AG10803 (cell line): ENCODE measurements at places on chromosomes 2 and 18.

GRCh38 chr2:64727013-64727767, 73.5 kb upstream of the SERTAD2 start:
- DNase-seq: no peak

DNA sequence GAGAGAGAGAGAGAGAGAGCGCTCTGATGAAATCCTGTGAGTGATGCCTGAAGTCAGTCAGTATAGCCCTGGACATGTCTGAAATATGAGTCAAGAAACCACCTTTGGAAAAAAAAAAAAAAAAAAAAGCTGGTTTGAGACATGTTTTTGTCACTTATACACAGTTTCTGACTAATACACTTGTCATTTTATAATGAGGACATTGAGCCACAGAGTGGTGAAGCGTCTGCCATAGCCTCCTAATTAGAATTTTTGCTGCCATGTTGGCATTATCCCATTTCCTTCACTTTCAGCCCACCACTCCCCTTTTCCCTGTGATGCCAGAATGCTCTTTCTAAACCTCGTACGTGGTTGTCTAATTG, 15.7 kb upstream of the MYO3B start:
- DNase-seq: peak; percentile 88

DNA sequence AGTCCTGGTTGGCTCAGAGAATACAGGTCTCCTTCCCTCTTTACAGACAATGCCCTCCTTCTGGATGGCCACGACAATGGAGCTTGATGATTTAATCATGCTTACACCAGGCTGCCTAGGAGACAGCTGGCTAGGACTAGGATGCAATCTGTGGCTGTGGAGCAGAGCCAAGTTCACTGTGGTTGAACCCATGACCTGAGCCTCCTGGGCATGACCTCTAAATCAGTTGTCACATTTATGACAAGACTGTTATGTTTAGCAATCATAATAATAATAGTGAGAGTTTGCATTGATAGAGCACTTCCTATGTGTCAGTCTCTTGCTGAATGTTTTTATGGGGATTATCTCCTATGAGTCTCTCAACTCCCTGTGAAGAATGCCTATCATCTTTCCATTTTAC, 244.1 kb downstream of the ICOS start:
- DNase-seq: no peak

DNA sequence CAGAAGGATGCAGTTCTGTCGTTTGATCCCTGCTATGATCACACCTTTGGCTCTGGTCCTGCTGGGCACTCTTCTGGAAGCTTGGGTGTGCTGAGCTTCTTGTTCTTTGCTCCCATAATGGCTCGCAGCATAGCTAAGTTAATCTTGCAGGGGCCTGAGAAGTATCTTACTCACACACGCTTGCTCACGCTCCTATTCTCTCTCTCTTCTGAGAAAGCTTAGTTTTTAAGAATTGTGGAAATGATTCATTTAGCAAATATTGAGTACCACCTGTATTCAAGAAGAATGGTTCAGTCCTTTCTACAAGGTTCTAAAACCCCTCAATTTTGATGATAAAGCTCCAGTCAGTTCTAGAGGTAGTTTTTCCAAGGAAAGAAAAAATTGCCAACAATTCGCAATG, 40.6 kb downstream of the XRCC5 start:
- DNase-seq: peak; percentile 25
